ENCODE measurements at places on chromosomes 12 and 14.

- DNase-seq = no peak
These were observed 9.4 kb upstream of the ACVR1B start for GRCh38 chr12:51942056-51942455.

DNA sequence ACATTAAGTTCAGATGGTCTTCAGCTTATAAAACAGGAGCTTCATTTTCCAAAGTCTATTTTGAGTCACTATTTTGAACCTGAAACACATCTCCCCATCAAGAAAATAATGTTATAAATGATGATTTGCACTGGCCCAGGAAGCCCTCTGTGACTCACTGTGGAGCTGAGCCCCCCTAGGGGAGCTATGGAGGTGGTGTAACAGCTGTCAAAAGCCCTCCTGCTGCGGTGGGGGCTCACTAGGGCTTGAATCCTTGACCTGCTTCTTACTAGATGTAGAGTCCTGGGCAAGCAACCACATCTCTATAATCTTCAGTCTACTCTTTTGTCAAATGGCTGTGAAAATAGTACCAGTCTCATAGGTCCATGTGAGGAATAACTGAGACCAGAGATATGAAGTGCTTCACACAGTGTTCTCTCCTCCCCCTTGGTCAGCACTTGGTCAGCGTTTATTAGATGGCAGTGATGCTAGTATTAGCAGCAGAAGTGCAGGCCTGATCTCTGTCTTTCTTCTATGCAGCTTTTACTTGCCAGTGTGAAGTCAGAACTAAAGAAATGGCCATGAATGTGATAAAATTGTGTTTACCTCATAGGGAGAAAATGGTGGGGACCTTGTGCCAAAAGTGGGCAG is 83.4 kb downstream of the RTN1 start:
- no peak for DNase-seq

- no peak for DNase-seq
These were observed 114.5 kb downstream of the PHLDA1 start for GRCh38 chr12:75917083-75917482.

DNA sequence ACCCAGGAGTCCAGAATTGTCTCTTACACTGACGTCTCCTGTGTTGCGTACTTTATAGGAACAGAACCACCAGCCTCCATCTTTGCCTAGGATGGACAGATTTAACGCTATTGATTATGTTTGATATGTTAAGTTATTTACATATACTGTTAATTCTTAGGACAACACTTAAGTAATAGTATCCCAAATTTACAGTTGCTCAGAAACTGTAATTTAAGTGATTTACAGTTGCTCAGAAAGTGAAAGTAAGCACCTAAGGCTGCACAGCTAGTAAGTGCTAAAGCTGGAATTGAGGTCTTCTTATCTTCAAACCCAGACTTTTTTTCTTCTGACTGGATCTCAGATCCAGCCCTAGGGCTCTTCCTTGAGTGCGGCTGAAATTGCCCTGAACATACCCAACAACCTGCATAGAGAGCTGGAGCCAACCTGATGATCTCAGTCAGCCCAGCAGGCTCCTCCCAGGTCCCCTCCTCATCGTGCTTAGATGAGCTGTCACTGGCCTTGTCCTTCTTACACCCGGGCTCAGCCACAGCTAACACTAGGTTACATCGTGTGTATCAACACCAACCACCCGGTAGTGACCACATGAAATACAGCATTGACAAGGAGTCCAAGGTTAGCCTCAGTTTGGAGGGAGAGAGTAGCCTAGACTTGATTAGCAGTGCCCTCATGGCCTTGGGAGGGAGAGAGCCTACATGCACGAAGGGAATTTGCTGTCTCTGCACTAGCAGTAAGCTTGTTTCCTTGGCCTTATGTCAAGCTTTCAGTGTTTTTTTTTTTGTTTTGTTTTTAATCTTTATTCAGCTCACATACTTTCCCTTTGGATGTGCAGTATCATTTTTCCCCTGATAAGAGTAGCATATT is 111.1 kb upstream of the ARHGAP5 start:
- DNase-seq = peak; percentile 47

DNA sequence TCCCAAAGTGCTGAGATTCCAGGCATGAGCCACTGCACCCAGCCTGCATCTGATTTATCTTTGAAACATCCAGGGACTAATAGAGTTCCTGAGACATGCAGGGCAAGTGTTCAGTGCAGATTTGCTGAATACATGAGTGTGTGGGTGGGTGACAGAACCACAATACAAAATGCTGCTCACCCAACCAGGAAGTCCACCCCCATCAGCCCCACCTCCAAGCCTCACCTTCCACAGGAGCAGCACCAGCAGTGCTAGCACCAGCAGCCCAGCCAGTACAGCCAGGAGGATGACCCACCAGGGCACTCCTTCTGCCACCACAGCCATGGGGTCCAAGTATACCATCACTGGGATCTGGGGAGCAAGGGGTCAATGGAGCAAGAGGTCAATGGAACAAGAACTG is 20.0 kb downstream of the ITGA7 start:
- DNase-seq = no peak

- DNase-seq = peak; percentile 55
These were observed 20.2 kb downstream of the KRT8 start for GRCh38 chr12:52884526-52885293.

DNA sequence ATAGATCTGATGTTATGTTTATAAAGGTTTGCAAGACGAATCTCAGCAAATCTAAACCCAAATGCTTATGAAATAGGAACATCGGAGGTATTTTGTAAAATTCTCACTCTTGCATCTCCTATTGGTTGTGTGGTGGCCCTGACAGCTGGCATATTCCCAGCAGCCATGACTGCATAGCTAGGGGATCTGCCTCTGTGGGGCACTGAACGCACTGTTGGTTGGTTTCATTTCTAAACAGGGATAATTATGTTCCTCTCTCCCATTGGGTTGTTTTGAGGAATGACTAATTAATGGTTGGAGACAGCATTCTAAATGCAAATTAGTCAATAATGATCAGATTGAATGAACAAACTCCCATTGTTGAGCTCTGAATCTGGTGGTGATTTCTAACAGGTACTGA is 2.7 kb upstream of the BEST3 start:
- DNase-seq = no peak

- DNase-seq = no peak
These were observed 12.2 kb downstream of the CHURC1 start for GRCh38 chr14:64926398-64926995.

DNA sequence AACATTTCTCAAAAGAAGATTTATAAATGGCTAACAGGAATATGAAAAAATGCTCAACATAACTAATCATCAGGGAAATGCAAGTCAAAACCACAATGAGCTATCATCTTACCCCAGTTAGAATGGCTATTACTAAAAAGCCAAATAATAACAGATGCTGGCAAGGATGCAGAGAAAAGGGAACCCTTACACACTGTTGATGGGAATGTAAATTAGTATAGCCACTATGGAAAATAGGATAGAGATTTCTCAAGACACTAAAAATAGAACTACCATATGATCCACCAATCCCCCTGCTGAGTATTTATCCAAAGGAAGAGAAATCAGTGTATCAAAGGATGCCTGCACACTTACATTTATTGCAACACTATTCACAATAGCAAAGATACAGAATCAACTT is 58.3 kb downstream of the GUCY2C start:
- DNase-seq = no peak

DNA sequence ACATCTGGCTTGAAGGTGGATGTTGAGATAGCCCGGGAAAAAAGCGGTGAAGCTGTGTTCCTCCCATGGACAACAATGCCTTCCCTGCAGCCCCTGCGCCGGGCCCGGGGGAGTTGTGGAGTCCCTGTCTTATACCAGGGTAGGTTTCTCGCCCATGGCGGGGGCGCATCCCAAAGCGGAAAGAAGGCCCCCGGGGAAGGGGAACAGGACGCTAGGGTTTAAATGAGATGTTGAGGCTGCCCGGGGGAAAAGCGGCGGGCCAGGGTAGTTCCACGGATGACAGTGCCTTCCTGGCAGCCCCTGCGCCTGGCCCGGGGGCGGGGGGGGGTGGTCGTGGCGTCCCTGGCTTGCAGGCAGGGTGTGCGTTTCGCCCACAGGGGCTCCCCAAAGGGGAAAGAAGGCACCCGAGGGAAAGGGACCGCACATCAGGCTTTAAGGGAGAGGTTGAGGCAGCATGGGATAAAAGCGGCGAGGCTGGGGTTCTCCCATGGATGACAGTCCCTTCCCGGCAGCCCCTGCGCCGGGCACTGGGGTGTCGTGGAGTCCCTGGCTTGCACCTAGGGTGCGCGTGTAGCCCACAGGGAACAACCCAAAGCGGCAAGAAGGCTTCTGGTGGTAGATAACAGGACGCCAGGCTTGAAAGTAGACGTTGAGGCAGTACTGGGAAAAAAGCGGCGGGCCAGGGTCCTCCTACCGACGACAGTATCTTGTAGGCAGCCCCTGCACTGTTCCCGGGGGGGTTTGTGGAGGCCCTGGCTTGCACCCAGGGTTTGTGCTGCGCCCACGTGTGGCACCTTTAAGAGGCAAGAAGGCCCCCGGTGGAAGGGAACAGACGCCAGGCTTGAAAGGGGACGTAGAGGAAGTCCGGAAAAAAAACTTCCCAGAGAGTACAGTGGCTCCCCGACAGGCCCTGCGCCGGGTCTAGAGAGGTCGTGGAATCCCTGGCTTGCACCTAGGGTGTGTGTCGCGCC is 160.8 kb upstream of the ALG10B start:
- no peak for DNase-seq

GRCh38 chr14:82445810-82446570 is 912.3 kb upstream of the SEL1L start:
- no peak for DNase-seq

DNA sequence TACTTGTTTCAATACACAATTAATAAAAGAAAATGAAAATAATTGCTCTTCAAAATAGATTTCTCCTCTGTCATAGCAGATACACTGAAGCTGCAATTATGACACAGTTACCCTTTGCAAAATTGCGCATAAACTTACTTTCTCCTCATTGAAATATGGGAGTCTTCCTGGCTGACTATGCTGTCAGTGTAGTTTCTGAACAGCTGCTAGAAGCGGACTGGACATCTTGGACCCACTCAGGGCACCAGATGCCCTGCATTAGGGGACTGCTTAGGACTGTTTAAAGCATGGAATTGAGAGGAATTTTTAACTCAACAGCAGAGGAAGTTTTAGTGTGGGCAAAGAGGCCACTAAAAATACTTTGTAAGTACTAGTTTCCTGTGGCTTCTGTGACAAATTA is 454.9 kb downstream of the ATP23 start:
- DNase-seq = no peak

GRCh38 chr12:99388671-99389195 is 258.8 kb upstream of the GARIN6 start:
- DNase-seq = no peak

GRCh38 chr14:76995279-76996035 is 33.1 kb downstream of the IRF2BPL start:
- DNase-seq = no peak

DNA sequence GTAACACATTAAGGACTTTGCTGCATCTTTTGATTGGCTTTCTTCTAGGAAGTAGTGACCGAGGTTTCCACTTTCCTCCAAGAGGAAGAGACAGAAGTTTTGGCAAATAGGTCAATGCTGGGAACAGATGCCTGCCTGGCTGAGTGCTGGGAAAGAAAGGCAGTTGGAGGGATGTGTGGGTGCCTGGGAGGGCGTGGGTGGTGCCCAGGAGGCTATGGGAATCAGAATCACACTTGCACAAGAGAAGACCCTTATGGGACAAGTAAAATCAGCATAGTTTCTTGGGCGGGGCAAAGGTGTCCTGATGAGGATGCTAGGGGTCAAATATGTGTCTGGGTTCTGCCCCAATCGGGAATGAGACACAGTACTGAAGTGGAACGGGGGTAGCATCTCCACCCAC is 906 bp upstream of the ACADS start:
- DNase-seq = no peak

DNA sequence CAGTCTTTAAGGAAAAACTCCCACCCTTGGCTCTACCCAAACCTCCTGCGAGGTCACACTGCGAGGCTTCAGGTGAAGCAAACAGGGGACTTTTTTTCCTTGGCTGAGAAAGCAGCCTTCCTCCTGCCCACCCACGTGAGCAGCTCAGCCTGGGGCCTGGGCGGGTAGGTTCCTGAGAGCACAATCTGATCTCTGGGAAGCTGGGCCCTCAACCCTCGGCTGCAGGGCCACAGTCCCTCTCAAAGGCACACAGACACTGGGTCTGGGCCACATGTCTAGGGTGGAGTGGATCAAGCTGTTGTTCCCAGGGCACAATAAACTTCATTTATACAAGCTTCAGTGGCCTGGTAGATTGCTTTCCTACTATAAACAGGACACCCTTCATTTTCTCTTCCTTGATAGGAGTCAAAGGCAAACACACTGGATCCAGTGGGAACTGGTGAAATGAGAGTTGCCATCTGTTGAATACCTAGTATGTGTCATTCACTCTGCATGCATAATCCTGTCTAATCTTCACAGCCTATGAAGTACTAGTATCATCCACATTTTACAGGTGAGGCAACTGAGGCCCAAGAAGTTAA is 41.3 kb upstream of the PNMA1 start:
- DNase-seq = peak; percentile 71

- DNase-seq = no peak
These were observed 15.2 kb upstream of the CCDC175 start for GRCh38 chr14:59591641-59592370.

DNA sequence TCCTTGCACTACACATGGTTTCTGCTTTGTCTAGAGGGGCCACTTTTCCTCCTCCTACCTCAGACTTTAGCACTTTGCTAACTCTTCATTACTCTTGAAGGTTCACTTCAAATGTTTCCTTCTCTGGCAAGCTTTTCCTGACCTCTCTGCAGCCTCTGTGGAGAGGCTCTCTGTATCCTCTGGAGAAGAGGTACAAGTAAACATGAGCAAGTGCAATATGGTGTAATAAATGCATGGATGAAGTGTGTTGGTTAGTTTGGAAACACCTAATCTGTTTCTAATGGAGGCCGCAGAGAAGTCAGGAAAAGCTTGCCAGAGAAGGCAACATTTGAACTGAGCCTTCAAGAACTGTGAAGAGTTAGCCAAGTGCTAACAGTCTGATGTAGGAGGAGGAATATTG is 329.3 kb downstream of the GRIN2B start:
- no peak for DNase-seq

GRCh38 chr14:53881161-53881871 is 75.3 kb downstream of the BMP4 start:
- DNase-seq = no peak

DNA sequence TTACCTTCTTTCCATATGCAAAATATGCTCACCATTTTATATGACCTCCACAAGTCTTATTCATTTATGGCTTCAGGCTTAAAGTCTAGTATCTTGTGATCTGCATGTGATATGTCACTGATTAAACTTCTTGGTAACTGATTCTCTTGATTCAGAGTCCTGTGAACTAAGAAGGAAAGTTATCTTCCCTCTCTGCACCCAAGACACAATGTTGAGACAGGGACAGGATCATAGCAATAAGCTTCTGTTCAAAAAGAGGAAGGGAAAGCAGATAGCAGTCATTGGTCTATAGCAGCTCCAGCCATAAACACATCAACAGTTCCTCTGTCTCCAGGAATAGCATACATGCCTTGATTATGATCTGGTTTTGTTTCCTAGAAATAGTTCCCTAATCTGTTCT is 103.1 kb downstream of the UNC79 start:
- no peak for DNase-seq
